T-helper 2 cell treated with Interferon-gamma antibody and Interleukin-4, amounts not matched to agents 5 μg/mL and 100 μg/mL, for 36 hours (primary cell): ENCODE measurements at places on chromosomes 6 and 20.

DNA sequence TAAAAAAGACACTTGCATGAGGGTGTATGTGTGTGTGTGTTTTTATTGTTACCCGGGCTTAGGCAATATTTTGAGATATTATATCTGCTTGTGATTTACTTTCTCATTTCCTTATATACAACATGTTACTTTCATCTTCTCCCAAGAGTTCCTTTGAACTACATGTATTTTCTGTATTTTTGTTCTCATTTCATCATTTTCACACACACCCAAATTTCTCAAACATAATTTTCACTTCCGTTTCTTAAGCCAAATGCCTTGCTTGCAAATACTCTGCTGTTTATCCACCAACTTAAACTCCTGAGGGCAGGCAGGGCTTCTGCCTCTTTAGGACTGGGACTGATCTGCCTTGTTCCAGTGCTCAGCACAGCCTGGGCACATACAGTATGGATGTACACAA is 69.3 kb upstream of the FYN start:
- no peak overlapping the region for H3K4me3 ChIP-seq
- H3K27me3 ChIP-seq: peaks cover 9% of the 10 kb centered on the region
- no peaks in the 10 kb centered on the region for H3K4me1 ChIP-seq
- no peak overlapping the region for H3K27ac ChIP-seq
- no peaks in the 10 kb centered on the region for H3K36me3 ChIP-seq

DNA sequence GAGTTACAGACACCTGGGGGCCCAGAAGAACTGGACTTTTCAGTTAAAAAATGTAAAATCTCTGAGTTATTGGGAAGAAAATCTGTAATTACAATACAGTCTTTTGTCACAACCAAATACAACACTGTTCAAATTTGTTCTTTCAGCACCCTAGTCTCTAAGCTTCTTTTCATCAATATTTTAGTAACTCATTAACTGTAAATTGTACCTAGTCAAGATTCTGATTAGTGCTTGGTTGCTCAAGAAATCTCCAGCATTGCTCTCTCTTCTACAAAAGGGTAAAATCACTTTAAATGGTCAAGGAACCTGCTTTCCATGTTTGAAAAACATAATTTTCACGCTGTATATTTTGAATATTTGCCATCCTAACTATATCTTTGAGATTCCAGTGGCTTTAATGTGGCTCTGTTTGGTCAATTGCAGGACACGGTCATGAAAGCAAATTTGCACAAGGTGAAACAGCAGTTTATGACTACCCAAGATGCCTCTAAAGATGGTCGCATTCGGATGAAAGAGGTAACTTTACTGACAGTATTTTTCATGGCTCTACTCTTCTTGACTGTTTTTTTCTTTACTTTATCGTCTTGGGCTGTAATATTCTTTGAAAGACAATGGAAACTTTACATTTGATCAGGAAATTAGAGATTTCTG is 9.2 kb downstream of the SCGN start:
- H3K27ac ChIP-seq: no peak overlapping the region
- DNase-seq: no peak
- no peaks in the 10 kb centered on the region for H3K4me1 ChIP-seq
- H3K27me3 ChIP-seq: peaks cover 6% of the 10 kb centered on the region
- no peak overlapping the region for H3K4me3 ChIP-seq

- no peak overlapping the region for H3K4me3 ChIP-seq
- no peak overlapping the region for H3K27ac ChIP-seq
- DNase-seq: no peak
Observed at GRCh38 chr20:31840906-31841816, 4.2 kb downstream of the FOXS1 start.

DNA sequence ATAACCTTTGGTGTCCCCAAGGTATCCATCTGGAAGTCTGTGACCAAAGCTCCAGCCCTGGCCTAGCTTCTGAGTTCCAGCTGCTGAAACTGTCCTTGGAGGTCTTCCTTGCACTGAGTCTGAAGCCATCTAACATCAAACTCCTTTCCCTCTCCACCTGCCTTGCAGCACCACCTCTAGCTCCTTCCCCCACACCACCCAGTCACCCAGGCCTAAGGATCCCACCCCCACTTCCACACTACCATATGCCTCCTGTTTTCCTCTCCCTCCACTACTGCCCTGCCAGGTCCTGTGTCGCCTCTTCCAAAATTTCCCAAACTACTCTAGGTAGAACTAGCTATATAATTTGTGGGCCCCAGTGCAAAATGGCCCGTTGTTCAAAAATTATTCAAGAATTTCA is 10.8 kb upstream of the MATN4 start:
- DNase-seq: no peak
- peak overlapping the region; percentile 87 for H3K27ac ChIP-seq
- H3K36me3 ChIP-seq: no peaks in the 10 kb centered on the region
- H3K4me1 ChIP-seq: peaks cover 27% of the 10 kb centered on the region
- H3K27me3 ChIP-seq: peaks cover 25% of the 10 kb centered on the region
- H3K4me3 ChIP-seq: peak overlapping the region; percentile 58

DNA sequence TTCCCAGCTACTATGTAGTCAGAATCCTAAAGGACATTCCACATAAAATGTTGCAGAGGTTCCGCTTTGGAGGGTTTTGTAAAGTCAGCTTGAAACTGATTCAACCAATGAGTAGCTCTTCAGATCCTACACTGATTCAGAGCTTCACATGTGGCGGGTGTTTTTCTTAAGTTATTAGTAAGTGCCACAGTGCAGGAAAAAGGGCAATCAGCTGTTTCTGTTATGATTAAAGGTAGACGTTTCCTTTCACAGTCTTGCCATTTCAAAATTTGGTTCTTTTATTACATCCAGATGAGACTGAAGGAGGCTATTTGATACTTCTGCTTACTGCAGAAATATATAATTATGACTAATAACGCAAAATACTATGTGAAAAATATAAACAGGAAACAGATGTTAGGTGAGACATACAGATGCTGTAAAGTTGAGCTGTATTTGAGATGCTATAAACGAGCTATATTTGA is 443.9 kb downstream of the CDKAL1 start:
- no peaks in the 10 kb centered on the region for H3K36me3 ChIP-seq
- H3K27me3 ChIP-seq: no peaks in the 10 kb centered on the region
- no peak for DNase-seq
- H3K4me3 ChIP-seq: no peak overlapping the region
- no peaks in the 10 kb centered on the region for H3K4me1 ChIP-seq

DNA sequence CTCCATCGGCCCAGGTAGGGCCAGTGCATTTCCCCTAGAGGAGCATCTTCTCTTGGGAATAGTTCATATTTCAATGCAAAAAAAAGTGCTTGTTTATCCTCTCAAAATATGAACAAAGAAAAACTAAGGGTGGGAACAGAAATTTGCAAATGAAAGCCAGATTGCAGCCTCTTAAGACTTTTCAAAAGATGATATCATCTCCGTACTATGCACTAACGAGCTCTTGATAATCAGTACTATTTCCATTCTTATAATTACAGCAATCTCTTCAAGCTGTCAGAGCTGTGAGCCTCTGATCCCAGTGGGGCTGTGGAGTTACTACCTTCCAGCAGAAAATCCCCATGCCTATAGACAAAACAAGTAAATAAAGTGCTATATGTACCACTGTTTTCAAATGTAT is 77.1 kb downstream of the SOD2 start:
- H3K4me1 ChIP-seq: no peaks in the 10 kb centered on the region
- DNase-seq: no peak
- peaks cover 3% of the 10 kb centered on the region for H3K27me3 ChIP-seq
- no peaks in the 10 kb centered on the region for H3K36me3 ChIP-seq
- no peak overlapping the region for H3K4me3 ChIP-seq
- H3K27ac ChIP-seq: no peak overlapping the region

DNA sequence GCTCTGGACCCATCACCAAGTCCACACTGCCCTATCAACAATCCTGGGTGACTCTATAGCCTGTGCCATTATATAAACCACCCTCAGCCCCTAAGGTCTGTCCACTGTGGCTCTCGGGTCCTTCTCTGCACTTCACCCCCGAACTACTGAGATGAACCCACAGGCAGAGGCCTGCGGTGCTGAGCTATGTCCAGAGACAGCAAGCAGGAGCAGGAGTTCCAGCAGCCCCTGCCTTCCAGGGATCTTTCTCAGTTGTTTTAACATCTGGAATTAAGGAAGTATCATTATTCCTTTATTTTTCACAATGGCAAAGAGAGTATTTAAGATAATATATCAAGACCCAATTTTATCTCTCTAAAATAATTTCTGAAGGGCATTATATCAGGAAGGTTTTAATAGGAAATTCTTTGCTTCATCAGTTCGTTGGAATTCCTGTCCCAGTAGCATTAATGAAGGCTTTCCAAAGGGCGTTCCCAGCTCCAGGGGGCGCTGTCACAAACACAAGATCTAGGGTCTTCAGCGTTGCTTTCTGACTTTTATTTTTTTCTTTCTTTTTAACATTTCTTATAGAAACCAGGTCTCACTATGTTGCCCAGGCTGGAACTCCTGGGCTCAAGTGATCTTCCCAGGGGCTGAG is 27.3 kb downstream of the RRBP1 start:
- peaks cover 6% of the 10 kb centered on the region for H3K4me1 ChIP-seq
- no peak for DNase-seq
- H3K4me3 ChIP-seq: no peak overlapping the region

DNA sequence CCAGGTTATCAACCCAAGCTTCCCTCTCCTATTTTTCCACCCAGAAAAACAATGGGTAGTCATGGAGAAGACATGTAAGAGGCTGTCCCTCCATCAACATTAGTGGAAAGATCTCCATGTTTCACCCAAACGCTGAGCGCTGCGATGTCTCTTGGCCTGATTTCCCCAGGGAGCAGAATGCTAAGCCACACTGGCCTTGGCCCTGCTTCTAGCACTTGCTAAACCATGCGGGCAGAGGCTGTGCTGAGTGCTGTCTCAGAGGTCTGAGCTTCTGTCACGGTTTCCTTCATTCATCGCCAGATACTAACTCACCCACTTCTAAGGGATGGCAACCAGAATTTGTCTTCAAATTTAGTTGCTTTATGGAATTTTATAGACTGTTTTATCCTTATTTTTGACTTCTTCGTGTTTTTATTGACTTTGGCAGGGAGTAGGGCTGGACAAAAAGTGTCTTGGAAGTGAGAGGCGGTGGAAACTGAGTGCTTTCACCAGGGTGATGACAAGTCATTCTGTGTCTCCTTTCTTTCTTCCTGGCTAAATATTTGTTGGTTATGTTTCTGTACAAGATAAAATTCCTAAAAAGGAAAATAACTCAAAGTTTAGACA is 181.4 kb upstream of the UST start:
- DNase-seq: no peak
- H3K4me1 ChIP-seq: peaks cover 8% of the 10 kb centered on the region
- no peaks in the 10 kb centered on the region for H3K36me3 ChIP-seq
- no peak overlapping the region for H3K4me3 ChIP-seq

- peaks cover 1% of the 10 kb centered on the region for H3K4me1 ChIP-seq
- H3K36me3 ChIP-seq: no peaks in the 10 kb centered on the region
- no peak overlapping the region for H3K27ac ChIP-seq
- H3K27me3 ChIP-seq: peaks cover 42% of the 10 kb centered on the region
- DNase-seq: no peak
- no peak overlapping the region for H3K4me3 ChIP-seq
Observed at GRCh38 chr20:57507477-57507876, 17.5 kb downstream of the CTCFL start.

GRCh38 chr6:168442646-168443045 is 1.7 kb downstream of the SMOC2 start:
- H3K4me1 ChIP-seq: no peaks in the 10 kb centered on the region
- peaks cover 49% of the 10 kb centered on the region for H3K27me3 ChIP-seq
- no peak overlapping the region for H3K4me3 ChIP-seq
- H3K27ac ChIP-seq: no peak overlapping the region
- DNase-seq: no peak

GRCh38 chr20:24469894-24470745 is 691 bp downstream of the SYNDIG1 start:
- no peaks in the 10 kb centered on the region for H3K36me3 ChIP-seq
- no peak for DNase-seq
- H3K27ac ChIP-seq: no peak overlapping the region
- H3K4me1 ChIP-seq: peaks cover 2% of the 10 kb centered on the region
- H3K27me3 ChIP-seq: peaks cover 66% of the 10 kb centered on the region

GRCh38 chr6:139277161-139277560 is 14.6 kb downstream of the TXLNB start:
- H3K36me3 ChIP-seq: no peaks in the 10 kb centered on the region
- peaks cover 19% of the 10 kb centered on the region for H3K4me1 ChIP-seq
- no peak overlapping the region for H3K27ac ChIP-seq
- H3K27me3 ChIP-seq: no peaks in the 10 kb centered on the region
- DNase-seq: no peak

- H3K4me1 ChIP-seq: peaks cover 58% of the 10 kb centered on the region
- peaks cover 36% of the 10 kb centered on the region for H3K36me3 ChIP-seq
- DNase-seq: no peak
- H3K4me3 ChIP-seq: peak overlapping the region; percentile 63
Observed at GRCh38 chr6:16437984-16438383, 199.6 kb downstream of the GMPR start.

GRCh38 chr20:3222635-3223600 is 13.6 kb downstream of the ITPA start:
- DNase-seq: no peak
- H3K4me3 ChIP-seq: no peak overlapping the region
- no peaks in the 10 kb centered on the region for H3K27me3 ChIP-seq
- H3K27ac ChIP-seq: peak overlapping the region; percentile 31
- H3K4me1 ChIP-seq: peaks cover 8% of the 10 kb centered on the region

DNA sequence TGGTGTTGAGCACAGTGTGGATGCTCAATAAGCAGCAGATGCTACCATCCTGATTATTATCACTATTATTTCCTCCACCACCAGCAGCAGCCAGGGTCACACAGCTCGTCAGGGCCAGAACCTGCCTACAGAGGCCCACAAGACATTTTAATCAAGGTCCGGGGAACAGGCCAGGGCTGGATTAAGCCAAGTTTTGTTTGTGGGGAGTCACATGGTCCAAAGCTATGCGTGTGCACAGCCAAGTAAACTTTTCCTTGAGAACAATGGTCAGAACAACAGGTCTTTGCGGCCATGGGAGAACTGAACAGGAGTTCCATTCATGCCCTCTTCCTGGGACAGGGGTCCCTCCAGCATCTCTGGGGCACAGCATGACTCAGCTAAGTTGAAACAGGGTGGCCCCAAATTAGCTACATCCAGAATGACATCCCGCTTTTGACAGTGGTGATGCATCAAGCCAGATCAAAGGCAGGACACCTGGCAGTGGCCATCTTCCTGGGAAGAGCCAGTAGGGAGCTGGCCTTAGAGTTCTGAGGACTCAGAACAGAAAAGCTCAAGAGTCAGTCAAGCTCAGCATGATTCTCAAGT is 11.7 kb downstream of the SNTA1 start:
- H3K27ac ChIP-seq: no peak overlapping the region
- DNase-seq: no peak
- H3K4me3 ChIP-seq: no peak overlapping the region
- H3K36me3 ChIP-seq: no peaks in the 10 kb centered on the region
- no peaks in the 10 kb centered on the region for H3K27me3 ChIP-seq
- no peaks in the 10 kb centered on the region for H3K4me1 ChIP-seq

- DNase-seq: no peak
- no peak overlapping the region for H3K4me3 ChIP-seq
- no peaks in the 10 kb centered on the region for H3K36me3 ChIP-seq
- H3K27ac ChIP-seq: no peak overlapping the region
- H3K27me3 ChIP-seq: no peaks in the 10 kb centered on the region
Observed at GRCh38 chr20:51198876-51199523, 176.1 kb upstream of the KCNG1 start.
